ENCODE measurements at places on chromosomes 3 and 15. TPM values are rescaled to one million over a fixed set of nuclear protein-coding genes. Genes with fewer than 3 reads are reported as not detected.

GRCh38 chr3:26307192-26307591, 315.4 kb upstream of the LRRC3B start:
- DNase-seq, result no peak

DNA sequence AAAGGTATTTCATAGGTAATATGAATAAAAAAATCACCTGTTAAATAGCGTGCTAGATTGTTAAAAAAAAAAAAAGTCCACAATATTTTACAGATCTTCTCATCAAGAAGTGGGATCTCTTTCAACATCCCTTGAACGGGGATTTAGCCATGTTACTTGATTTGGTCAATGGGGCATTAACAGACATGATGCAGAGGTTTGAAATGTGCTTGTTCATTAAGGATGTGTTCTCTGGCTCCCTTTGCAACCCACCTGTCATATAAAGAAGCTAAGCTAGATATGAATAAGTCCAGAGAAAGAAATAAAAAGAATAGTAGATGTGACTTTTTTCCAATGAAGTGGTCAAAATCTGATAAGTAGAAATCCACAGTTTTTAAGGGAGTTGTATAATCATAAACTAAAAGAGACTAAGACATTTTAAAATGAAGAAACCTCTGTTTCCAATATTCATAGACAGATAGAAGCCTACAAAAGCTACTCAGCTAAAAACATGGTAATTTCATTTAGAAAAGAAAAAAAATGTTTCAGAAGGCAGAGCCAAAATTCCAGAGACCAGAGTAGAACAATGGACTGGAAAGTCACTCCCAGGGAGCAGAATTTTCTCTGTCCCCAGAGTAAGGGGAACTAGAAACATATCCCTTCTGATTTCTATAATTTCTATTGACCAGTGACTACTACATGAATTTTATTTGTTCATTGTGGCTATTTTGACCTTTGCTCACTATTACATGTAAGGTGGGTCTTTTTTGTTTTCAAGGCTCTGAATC, 79.2 kb downstream of the PLSCR2 start:
- DNase-seq, result no peak

DNA sequence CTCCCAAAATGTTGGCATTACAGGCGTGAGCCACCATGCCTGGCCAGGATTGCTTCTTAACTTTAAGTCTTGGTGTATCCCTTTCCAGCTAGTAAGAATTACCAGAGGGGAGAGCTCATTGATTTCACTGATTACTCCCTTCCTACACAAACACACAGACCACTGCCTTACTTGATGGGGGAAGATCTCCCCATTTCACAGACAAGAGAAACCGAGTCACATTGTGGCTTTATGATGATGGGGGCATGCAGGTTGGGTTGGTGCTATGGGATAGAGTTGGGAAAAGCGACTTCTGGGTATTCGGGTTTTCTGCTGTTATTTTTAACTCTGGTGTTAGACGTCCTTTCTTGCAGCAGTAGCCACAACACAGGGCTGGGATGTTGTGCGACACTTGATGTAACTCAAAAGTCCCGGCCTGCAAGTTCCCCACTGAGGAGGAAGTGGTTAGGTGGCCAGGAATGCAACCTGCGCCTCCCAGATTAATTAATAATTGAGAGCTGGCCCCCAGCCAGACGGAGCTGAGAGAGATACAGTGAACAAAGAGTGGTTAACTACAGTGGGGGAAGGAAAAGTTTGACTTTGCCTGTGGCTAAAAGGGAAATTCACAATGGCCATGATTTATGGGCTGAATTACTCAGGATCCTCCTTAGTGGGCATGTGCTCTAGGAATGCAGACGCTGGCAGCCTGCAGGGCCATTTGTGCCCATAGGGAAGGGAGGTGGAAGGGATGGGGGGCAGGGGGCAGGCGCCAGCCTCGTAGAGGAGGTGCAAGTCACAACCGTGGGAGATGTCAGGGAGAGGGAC, 63.6 kb downstream of the SMAD6 start:
- DNase-seq, result no peak

DNA sequence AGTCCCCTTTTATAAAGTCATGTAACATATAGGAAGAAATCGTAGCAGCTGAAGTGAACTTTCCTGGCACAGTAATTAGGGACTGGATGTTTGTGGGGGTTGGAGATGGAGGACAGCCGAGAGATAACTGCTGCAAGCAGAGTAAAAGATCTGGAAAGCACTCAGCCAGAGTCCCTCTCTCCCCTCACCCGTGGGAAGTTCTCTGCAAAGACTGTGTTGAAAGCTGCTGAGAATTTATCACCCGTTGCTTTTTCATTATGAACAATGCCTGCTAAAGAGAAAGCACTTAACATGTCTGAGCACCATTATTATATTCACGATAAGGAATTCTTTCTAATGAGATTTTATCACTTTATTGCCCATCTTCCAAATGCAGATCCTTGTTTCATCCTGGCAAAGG, 248.8 kb downstream of the SHOX2 start:
- DNase-seq, result no peak

DNA sequence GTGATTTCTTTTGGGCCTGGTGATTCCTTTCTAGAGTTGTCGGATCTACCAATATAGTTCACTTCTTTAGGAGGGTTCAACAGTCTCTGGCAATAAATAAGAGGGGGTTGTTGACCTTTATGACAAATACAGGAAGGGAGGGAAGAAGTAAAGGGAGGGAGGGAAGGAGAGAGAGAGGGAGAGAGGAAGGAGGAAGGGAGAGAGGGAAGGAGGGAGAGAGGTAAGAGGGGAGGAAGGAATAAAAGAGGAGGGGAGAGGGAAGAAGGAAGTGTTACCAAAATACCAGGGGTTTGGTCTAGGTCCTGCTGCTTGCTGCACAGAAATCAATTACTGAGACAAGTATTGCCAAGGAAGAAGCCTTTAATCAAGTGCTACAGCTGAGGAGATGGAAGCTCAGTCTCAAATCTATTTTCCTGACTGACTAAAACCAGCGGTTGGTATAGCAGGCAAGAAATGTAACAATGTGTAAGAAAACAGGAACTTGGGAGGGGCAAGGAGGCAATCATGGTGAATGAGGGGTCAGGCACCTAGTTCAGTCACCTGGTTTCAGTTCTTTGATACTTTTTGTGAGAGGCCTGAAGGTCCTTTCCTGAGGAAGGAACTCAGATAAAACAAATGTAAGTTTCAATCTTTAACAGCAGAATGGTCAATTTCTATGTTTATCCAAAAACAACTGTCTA, 14.1 kb upstream of the TMEM40 start:
- no peak for DNase-seq

DNA sequence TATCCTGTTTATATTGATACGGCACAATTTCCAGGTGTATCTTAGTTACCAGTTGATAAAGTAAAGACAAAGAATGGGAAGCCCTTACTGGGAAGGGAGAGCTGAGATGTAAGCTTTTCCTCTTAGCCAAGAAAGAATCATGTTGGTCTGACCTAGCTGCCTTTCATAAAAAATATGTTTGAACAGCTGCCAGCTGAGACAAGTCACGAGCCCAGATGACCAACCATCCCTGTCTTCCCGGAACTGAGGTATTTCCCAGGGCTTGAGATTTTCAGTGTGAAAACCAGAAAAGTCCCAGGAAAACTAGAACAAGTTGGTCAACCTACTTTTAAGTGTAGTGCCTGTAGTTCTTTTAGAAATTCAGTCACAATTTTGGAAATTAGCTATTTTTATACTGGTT, 3.6 kb upstream of the MYH15 start:
- DNase-seq, result no peak

DNA sequence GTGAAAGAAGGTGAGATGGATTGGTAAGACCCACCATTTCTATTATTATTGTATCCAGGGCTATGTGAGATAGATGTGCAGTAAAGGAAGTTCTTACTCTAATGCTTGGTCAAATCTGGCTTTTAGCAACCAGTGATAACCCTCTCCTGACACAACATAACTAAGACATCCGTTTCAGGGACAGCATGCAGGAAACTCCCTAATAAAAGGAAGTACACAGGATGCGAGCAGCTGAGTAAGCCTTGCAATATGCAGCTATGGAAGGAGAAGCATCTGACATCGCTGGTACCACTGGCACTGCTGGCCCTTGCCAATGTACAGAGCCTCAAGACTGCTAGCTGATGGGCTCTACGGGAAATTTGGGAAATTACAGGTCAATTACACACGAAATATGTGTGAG, 662.3 kb downstream of the NR2F2 start:
- no peak for DNase-seq

- DNase-seq, result no peak
These were observed 197.7 kb upstream of the PRICKLE2 start for GRCh38 chr3:64422932-64423331.

DNA sequence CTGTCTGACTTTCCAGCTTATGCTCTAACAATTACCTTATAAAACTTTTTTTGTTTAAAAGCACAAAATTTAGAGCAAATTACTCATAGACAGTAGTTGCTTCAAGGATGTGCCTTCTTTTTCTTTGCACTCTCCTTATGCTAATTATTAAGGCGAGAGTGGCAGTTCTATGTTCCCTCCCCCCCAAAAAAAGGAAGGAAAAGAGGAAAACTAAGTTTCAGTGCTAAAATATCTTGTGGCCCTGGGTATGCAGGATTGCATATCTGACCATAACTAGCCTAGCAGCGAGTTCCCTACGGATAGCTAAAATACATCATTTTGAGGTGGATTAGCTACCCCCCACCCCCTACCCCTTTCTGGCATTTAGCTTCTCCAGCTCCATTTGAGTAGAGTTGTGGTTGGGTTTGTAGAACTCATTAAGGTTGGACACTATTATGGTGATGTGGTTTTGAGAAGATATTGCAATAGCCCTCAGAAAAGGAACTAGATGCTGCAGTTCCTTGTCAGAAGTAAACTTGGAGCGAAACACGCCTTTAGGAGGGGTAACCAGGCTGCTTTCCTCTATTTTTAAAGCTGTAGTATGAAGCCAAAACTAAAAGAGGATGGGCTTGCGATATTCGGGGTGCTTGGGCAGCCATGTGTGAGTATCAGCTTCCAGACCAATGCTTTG, 174.6 kb downstream of the AKAP13 start:
- no peak for DNase-seq

DNA sequence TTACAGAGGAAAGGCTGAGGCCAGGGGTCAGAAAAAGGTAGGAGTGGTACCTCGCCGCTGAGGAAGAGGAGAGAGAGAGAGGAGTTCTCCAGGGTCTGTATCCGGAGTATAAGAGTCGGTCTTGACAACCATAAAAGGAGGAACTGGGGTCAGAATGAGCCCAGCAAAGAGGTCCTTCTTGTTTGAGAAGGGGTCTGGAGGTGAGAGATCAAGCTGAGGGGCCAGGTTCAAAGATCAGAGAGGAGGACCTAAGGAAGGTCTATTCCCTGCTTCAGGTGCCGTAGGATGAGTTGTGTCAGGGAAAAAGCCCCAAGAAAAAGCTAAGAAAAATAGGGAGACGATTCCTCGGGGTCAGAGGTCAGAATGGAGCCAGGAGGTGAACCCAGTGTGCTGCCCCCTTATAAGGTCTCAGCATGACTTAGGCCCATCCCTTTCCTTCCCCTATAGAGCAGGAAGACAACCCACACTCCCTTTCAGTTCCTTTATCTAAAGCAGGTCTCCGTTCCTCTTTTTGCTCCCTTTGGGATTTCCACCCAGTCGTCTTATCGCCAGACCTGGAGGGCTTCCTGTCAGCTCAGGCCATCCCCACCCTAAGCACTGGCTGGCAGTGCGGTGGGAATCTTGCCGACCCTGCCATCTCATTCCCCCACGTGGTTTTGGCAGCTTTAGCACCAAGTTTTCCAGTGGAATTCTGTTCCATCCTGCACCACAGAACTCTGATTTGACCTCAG, 651 bp downstream of the MTMR14 start:
- DNase-seq, result no peak

DNA sequence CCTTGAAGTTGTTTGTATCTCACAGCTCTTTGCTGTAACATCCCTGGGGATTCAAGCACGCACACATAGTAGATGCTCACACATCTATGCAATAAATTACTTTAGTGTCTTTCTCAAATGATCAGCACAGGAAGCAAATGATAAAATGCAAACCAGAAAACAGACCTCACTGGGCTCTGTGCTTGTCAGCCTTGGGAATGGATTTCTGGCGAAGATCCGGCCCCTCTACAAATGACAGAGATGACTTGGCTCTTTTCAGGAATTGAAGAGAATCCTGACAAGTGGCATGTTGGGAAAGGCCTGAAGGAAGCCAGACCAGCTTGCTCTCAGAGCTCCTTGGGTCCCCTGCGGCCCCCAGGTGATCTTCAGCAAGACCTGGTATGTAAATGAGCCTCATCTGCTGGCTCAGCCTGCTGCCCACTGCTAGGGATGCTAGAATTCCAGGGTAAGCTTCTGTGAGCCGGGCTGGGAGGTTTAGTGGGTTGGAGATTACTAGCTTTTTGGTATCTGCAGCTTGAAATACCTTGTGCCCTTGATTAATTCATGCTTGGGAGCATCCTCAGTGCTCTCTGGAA, 54.1 kb downstream of the LPP start:
- no peak for DNase-seq

- no peak for DNase-seq
These were observed 27.3 kb upstream of the NMB start for GRCh38 chr15:84685304-84685703.

GRCh38 chr15:74040109-74040850, 42.1 kb downstream of the GOLGA6A start:
- DNase-seq, result peak; percentile 72

- no peak for DNase-seq
These were observed 41.4 kb upstream of the SPATA12 start for GRCh38 chr3:57019057-57019456.

- DNase-seq, result no peak
These were observed 19.4 kb upstream of the SPTBN5 start for GRCh38 chr15:41913256-41913655.

- DNase-seq, result no peak
These were observed 520.0 kb downstream of the GABRG3 start for GRCh38 chr15:27490867-27491595.

DNA sequence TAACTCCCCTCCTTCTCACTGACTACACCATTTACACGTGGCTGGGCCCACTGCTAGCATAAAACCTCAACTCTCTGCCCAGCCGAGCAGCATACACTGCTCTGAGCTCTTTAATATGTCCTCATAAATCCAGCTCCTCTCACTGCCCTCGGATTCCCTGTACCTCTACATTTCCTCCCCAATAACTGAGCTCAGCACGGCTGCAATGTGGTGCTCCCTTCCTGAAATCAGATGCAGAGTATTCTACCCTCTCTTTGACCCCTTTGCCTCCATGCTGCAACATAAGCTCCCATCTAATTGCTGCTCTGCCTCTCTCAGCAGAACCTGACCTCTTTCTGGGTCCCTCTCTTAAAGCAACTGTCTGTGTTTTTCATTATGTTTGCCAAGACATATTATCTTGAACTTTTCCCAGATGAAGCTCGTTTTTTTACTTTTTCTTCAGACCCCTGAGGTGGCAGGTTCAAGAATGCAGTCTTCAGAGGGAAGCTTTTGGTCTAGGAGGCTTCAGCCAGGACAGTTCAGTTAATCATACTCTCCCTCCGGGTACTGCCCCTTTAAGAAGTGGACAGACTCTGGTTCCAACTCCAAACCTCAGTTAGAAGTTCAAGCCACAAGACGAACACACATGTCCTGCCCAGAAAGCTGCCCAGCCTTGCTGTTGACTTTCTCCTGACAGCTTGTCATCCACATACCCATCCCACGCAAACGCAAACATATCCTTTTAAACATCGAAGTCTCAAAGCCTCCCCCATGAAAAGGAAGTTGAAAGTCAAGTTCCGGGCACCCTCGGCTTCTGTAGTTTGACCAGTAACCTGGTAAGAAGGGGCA, 81.1 kb upstream of the NEO1 start:
- DNase-seq, result no peak

GRCh38 chr3:146468671-146469149, 651 bp downstream of the PLSCR2 start:
- no peak for DNase-seq

The MAP1A gene
- 28.3 TPM for polyA plus RNA-seq

The SH3GL3 gene
- polyA plus RNA-seq, result 6.5 TPM

The HRH1 gene
- polyA plus RNA-seq, result 3.0 TPM

The SEMA3F gene
- polyA plus RNA-seq, result 9.0 TPM

The C3orf85 gene
- not detected for polyA plus RNA-seq

The SNTN gene
- polyA plus RNA-seq, result not detected

The TMEM207 gene
- not detected for polyA plus RNA-seq

The TRIM42 gene
- polyA plus RNA-seq, result not detected

The SYNPR gene
- not detected for polyA plus RNA-seq
